Hepatocyte (in vitro differentiated cells): ENCODE measurements at places on chromosomes 12 and 14. TPM values are rescaled to one million over a fixed set of nuclear protein-coding genes. Genes with fewer than 3 reads are reported as not detected.

DNA sequence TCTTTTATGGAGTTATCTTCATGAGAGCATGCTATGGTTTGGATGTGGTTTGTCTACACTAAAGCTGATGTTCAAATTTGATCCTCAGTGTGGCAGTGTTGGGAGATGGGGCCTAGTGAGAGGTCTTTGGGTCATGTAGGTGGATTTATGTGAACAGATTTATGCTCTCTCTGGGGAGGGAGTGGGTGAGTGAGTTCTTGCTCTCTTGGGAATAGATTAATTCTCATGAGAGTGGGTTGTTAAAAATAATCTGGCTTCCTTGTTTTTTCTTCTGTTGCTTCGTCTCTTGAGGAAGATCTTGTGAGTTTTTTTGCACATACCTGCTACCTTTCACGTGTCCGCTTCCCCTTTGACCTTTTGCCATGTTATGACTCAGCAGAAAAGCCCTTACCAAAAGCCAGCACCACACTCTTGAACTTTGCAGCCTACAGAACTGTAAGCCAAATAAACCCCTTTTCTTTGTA is 20.5 kb downstream of the DERA start:
- DNase-seq, result no peak

GRCh38 chr12:82690006-82690405 is 3.3 kb downstream of the TMTC2 start:
- DNase-seq, result no peak

DNA sequence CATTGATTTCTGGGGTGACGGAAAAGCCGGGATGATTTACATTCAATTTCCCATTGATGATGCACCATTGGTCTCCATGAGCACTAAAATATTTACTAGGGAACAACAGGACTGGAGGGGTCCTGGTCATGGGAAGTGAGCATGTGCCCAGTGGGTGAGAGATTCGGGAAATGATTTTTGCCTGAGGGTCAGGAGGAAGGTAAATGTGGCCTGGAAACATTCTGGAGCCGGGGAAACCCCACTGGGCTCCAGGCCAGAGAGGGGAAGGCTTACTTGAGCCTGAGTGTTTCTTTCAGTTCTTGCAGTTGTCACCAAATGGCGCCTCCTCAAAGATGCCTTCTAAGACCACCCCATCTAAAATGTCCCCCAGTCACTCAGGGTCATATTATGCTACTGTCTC is 532.3 kb upstream of the TBX3 start:
- DNase-seq, result no peak

The ASCL4 gene
- 0.69 TPM in 1 of 2 replicates, not detected in the other for polyA plus RNA-seq
